ENCODE measurements at places on chromosomes 13 and 19.

DNA sequence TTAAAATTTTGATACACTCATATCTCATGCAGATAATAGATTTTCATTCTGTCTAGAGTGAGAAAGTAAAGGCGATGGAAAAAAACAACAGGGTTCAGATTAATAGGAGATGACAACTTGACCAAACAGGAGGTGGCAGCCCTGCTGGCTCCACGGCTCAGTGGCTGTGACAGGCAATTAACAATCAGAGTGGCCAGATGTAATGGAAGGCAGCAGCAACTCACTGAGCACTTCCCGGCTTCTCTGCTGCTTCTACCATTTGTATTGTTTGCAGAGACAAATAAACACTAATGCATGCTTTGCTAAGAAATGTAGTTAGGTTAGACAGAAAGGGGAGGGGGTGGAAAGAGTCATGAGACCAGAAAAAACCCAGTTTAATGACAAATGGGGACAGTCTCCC lies 473.0 kb upstream of the SLC10A2 start:
- peak; percentile 0 for DNase-seq

DNA sequence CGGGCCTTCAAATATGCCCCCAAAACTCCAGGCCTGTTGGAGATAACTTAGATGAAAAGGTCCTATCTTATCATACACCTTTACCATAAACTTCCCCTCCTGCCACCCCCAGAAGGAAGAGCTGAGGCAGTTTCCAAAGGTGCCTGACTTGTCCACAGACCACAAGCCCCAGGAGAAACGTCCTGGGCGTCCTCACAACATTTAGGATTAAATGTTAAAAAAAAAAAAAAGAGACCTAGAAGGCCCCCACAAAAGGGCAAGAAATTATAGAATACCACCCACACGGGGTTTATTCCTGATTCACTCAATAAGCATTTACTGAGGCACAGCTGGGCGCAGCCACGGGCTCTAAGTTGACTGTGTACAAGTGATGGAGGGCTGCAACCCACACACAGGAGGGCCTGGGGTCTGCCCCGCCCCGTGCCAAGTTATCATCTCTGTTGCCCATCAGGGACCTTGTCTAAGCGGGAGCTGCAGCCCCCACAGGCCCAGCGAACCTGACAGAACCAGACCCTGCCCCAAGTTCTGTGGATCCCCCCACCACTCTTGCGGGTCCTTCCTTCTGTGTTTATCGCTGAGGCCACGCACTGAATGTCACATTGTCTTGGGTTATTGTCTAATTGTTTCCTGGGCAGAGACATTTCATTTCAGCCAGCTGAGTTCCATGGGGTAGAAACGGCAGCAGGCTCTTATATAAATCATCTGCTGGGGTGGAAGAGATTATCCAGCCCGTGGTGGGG lies 83.0 kb upstream of the TM9SF2 start:
- DNase-seq: no peak

- DNase-seq: peak; percentile 26
Observed at GRCh38 chr13:79211377-79211776, 194.7 kb downstream of the RBM26 start.

DNA sequence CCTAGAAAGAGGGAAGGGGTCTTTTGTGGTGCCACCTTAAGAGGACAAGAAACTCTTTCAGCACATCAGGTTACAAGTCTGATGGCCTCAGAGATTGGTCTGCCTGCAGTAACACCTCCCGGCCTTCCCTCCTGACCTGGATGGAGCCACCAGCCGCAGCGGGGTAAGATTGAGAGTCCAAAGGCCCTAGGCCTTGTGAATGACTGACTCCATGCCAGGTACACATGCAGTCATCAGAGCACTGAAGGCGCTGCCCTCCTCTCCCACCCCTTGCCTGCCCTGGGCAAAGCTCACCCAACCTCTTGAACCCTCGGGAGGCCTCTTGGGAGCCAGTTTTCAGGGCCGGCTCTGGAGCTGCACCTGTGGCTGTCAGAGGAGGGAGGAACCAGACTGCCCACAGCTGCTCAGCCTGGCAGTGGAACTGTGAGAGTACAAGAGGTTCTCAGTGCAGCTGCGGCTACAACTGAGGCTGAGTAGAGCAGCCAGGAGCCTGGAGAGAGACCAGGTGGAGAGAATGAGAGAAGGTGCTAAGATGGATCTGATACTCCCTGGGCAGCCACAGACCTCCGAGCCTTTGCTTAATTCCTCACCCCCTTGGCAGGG lies 23.8 kb upstream of the C13orf42 start:
- DNase-seq: no peak

GRCh38 chr19:12880551-12881171 lies 588 bp downstream of the DNASE2 start:
- DNase-seq: peak; percentile 62

GRCh38 chr13:49421391-49421790 lies 22.5 kb downstream of the CAB39L start:
- peak; percentile 42 for DNase-seq

GRCh38 chr19:16382775-16383543 lies 58.3 kb downstream of the KLF2 start:
- peak; percentile 78 for DNase-seq

GRCh38 chr13:20848944-20849343 lies 53.6 kb downstream of the XPO4 start:
- peak; percentile 23 for DNase-seq

GRCh38 chr13:30715837-30716236 lies 19.5 kb upstream of the ALOX5AP start:
- no peak for DNase-seq

- peak; percentile 61 for DNase-seq
Observed at GRCh38 chr19:46537136-46538097, 41.8 kb upstream of the PNMA8B start.

DNA sequence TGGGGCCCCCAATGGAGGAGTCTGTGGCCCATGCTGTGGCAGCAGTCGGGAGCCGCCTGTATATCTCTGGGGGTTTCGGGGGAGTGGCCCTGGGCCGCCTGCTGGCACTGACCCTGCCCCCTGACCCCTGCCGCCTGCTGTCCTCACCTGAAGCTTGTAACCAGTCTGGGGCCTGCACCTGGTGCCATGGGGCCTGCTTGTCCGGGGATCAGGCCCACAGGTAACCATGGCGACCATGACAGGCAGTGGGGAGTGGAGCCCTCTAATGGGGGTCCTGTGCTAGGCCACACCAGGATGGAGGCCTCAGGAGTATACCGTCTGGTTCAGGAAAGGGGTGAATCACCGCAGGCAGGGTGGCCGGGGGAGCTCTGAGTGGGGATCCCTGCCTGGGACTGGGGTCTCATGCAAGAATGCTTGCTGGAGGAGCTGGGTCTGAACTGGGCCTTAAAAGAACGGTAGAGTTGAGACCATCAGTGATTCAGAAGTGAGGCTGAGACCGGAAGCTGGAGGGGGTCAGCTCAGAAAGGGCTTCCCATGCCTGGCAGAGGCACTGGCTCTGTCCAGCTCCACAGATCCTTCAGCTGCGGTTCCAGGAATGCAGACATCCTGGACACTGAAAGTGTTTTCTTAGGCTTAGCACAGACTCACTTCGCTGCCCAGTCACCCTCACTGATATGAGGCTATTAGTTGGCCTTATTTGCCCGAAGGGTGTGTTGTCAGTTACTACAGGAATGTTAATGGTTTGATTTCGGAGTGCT lies 29.1 kb downstream of the CNFN start:
- DNase-seq: no peak

DNA sequence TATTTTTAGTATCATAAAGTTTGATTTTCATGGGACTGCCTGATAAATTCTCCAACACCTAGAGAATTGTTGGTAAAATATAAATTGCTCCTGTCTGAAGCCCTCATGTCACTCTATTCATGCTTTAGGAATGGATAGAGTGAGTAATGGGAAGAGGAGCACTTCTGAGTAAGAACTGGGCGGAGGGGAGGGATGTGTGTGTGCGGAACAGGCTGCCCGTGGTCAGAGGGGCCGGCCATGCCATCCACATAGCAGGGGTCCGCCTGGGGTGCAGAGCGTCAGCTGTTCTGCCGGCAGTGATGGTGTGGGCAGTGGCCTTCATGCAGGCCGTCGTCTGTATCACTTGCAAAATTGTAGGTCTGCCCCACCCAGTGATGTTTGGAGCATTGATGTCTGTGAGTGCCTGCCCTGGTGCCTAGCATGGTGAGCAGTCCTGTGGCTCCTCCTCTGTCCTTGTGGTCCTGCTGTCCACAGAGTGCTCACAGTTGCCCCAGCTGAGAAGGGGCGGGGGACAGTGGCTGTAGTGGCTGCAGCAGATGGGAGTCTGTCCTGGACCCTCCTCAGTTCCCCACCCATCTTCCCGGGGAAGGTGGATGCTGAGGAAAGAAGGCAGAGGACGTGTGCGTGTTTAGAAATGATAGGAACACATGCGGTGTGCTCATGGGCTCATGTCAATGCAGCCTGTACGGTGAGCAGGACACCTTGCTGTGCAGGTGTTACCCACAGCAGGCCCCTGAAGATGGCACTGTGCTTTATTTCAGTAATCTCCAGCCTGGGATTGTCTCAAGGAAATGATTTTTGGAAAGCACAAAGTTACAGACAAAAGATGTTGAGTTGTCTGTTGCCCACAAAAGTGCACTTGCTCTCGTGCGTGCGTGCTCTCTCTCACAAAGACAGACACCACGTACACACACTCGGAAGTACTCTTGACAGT lies 49.4 kb upstream of the TEX29 start:
- DNase-seq: no peak

- no peak for DNase-seq
Observed at GRCh38 chr19:31406106-31406505, 56.9 kb upstream of the TSHZ3 start.

- DNase-seq: no peak
Observed at GRCh38 chr19:5953030-5953589, 24.8 kb downstream of the RANBP3 start.

GRCh38 chr19:54707962-54708361 lies 16.3 kb upstream of the KIR3DL3 start:
- DNase-seq: no peak

GRCh38 chr19:4009990-4010807 lies 2.7 kb downstream of the PIAS4 start:
- no peak for DNase-seq

GRCh38 chr19:17246681-17247425 lies 1.1 kb upstream of the NR2F6 start:
- peak; percentile 85 for DNase-seq

DNA sequence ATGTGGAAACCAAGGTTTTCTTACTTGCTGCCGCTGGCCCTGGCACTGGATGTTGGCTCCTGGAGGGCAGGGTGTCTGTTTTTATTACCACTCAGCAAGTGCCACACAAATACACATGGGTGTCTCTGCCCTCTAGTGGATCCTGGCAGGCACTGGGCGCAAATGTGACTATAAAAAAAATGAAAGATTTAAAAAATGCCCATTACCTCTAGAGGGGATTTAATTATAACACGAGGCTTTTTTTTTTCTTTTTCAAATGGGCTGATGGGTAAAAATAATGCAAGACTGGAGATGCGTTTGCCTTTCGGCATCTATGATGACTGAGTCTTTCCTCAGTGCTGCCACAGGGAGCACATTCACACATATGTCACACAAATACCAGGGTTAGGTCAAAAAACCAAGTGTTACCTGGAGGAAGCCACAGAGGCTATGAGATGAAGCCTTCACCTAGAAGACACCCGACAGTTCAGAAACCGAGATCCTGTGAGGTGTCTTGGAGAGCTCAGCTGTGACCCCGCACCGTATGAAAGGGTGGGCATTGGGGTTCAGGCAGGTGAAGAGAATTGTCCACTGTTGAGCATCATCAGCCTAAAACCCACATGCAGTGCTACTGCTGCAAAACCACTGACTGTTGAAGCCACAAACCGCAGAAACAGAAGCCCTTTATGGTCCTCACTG lies 25.7 kb downstream of the CHAMP1 start:
- peak; percentile 58 for DNase-seq

GRCh38 chr19:6811906-6812305 lies 39.4 kb downstream of the VAV1 start:
- DNase-seq: peak; percentile 28

GRCh38 chr19:40612831-40613689 lies 11.9 kb downstream of the LTBP4 start:
- peak; percentile 90 for DNase-seq

DNA sequence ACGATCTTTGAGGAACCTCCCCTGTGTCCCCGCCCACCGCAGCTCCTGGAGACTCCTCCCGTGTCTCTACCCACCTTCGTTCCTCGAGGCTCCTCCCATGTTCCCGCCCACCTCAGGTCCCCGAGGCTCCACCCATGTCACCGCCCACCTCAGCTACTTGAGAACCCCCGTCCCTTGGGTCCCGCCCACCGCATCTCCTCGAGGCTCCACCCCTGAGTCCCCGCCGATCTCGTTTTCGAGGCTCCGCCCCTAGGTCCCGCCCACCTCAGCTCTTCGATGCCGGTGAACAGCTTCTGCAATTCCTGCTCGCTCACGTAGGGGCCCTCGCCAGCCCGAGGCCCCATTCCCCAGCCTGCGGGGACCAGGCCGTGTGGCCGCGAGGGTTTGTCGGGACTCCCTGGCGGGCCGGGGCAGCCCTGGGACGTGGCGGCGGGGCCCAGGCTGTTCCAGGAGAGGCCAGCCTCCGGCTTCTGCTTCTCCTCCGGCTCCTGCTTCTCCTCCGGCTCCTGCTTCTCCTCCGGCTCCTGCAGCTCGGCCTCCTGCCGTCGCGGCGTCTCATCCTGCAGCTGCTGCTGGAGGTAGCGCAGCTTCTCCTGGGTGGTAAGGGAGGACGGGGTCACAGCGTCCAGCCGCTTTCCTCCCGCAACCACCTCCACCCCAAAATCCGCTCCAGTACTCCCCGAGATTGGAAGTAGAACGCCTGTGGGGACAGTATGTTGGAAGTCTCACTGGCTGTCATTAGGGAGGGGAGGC lies 16.7 kb downstream of the TSKS start:
- DNase-seq: peak; percentile 41

- DNase-seq: no peak
Observed at GRCh38 chr13:59746291-59746962, 417.3 kb downstream of the DIAPH3 start.

- peak; percentile 55 for DNase-seq
Observed at GRCh38 chr19:28633319-28634018, 579.5 kb downstream of the UQCRFS1 start.

GRCh38 chr19:40501599-40501998 lies 34.8 kb downstream of the SPTBN4 start:
- DNase-seq: no peak

DNA sequence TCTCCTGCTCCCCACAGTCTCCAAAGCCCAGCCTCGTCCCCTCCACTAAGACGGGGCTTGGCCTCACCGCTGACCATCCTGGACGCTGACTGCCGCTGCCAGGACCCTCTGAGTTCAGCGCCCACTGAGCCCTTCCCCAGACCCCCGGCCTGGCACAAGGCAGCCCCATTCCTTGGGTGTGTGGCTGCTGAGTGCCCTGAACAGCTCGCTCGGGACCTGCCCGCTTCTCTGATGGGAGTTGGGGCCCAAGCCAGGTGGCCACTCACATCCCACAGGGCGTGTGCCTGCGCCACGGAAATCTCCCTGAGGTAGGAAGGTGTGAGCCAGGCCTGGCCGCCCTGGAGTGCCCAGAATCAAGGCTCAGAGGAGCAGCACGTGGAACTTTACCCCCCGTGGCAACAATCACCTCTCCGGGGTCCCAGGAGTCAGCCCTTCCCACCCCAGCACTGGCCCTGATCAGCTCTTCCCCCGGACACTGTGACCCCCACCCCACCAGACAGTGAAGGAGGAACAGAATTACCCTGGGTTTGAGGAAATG lies 20.8 kb downstream of the C13orf46 start:
- no peak for DNase-seq

GRCh38 chr19:46759817-46760333 lies 13.6 kb upstream of the STRN4 start:
- DNase-seq: no peak

DNA sequence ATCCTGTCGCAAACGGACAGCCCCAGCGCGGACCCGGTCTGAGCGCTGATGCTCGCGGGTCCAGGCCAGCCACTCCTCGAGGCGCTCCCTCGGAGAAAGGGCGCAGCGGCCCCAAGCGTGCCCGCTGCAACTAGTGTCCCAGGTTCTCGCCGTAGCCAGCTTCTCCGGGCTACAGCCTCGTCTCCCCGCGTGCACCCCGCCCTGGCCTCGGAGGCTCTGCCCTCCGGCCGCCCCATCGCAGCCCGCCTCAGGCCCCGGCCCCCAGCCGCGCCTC lies 487 bp downstream of the FLT1 start:
- peak; percentile 73 for DNase-seq
